ENCODE measurements at places on chromosomes 11 and 22.

GRCh38 chr11:112889446-112889845, 71.8 kb upstream of the NCAM1 start:
- no peak for DNase-seq

GRCh38 chr11:78392854-78393253, 24.8 kb downstream of the GAB2 start:
- DNase-seq = no peak

DNA sequence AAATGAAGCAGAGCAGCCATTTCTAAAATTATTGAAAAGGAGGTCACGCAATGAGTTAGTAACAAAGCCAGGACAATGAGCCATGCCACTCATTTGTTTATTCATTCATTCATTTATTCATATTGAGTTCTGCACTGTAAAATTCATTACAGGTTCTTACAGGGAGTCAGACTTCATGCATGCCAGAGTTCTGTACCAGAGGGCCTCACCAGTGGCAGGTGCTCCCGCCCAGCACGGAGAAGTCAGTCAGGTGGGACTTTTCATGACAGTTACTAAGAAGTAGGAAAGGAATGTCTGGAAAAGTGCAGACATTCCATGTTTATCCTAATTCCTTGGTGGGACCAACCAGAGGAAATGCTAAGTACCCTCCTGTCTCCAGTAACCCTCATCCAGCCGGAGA, 217.5 kb upstream of the BLID start:
- DNase-seq = no peak

DNA sequence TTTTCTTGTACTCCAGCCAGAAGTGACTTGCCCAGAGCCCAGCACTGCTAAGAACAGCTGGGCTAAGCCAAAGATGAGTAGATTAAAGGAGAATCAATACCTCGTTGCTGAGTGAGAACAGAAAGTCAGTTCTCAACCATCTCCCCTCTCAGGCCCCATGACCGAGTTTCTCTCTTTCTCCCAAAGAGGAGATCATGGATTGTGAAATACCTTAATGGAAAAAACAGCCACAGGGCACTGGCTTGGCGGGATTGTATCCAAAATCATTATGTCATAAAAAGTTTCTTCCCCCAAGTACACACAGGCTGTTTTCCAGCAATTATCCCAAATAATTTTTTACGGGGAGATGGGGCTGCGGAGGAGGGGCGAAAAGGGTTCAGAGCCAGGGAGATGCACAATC, 111.8 kb upstream of the TMEM45B start:
- no peak for DNase-seq

- DNase-seq = no peak
These were observed 8.5 kb downstream of the SIPA1 start for GRCh38 chr11:65646288-65646957.

- DNase-seq = no peak
These were observed 7.5 kb downstream of the TSPAN4 start for GRCh38 chr11:849951-850774.

GRCh38 chr11:71388637-71389235, 59.5 kb downstream of the DHCR7 start:
- DNase-seq = no peak

DNA sequence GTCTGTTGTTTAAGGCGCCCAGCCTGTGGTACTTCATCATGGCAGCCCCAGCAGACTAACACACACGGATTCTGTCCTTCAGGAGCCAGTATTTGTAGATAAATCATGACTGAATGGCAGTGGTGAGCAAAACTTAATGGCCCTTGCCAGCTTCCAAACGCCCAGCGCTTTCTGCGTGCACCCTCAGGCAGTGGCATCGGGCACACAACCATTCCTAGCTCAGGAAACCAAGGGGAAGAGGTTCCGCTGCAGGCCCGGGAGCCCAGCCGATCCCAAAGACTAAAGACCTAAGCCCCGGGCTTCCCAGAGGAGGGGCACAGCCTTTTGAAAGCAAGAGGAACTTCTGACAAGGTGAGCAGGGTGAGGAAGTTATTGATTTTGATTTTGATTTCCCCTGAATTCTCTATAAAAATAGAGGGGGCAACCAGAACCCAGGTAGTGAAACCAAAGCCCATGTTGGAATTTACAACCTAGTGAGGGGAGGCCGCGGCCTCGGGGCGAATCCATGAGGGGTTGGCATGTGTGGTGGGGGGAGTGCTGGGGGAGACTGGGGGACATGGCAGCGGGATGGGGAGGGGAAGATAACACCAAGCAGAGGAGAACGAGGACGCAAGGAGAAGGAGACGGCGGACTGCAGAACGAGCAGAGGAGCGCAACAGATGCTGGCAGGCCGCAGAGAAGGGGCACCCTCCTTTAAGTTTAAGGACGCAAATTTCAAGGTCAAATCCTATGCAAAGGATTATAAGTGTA, 79.9 kb upstream of the SEPTIN5 start:
- no peak for DNase-seq

GRCh38 chr11:117941163-117941707, 12.0 kb upstream of the TMPRSS13 start:
- DNase-seq = no peak

DNA sequence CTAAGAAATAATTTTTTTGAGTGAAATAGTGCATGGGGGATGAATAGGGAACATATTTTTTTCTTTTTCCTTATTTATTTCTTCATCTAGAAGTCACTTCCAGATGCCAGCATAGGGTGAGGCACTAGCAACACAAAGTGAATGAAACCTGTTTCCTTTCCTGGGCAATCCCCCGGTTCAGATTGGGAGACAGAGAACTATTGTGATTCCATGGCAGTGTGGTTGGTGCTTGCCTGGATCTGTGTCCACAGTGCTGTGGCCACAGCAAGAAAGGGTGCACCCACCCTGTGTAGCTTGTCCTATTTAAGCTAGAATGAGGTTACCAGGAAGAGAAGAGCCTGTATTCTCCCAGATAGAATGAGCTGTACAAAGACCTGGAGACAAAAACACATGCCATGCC, 57.6 kb downstream of the SLC5A1 start:
- DNase-seq = no peak

GRCh38 chr11:41053894-41054293, 405.6 kb downstream of the LRRC4C start:
- DNase-seq = no peak

- DNase-seq = no peak
These were observed 815 bp upstream of the MS4A6A start for GRCh38 chr11:60183591-60184205.

GRCh38 chr11:125418396-125418795, 77.7 kb downstream of the FEZ1 start:
- DNase-seq = no peak

DNA sequence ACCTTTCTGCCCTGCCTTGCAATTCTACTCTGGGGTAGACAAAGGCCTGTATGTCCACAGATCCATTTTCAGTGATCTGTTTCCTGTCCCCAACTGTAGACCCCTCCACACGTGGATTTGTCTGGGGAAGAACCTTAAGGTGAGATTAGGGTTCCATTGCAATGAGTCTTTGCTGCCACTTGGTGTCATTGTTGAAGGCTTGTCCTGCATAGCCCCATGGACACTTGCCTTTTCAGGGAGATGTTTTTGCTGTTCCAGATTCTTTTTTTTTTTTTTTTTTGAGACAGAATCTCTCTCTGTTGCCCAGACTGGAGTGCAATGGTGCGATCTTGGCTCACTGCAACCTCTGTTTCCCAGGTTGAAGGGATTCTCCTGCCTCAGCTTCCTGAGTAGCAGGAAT, 21.8 kb downstream of the SERPING1 start:
- no peak for DNase-seq

DNA sequence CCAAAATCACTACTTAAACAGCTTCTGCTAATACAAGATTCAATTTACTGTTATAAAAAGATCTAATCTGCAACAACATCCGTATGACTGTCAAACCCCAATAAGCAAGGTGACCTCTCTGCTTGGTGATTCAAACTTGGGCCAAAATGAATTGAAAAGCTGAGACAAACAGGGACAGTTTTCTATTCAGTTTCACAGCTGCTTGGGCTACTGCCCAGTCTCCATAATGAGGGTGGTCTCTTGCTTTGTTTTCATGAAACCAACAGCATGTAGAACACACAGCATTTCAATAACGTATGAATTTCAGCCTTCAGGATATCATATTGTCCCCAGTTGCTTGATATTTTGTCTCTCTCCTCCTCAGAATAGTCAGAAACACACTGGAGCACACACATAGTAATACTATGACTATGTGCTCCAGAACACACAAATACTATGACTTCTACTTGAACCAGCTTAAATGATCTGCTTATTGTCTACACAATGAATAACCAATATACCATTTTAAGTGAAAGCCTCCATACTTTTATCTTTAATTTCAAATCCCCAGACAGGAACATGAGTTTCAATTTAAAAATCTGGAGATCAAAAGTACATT, 285.0 kb downstream of the TTC28 start:
- no peak for DNase-seq

DNA sequence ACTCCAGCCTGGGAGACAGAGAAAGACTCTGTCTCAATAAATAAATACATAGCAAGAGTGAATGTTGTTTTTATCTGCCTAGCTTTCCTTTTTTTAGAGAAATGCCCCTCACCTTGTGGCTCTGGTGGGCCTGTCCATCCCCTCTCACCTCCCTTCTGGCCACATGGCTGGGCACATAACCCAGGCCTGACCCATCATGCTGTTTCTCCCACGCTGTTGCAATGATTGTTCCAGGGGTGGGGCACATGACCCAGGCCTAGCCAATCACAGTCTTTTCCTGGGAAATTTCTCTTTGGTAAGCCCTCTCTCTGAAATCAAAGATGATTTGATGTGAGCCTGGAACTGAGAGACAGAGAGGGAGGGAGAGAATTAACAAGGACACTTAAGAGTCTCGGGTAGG, 5.5 kb upstream of the CYTH4 start:
- no peak for DNase-seq

GRCh38 chr11:38710262-38710661, 2112.2 kb upstream of the RAG2 start:
- DNase-seq = no peak

DNA sequence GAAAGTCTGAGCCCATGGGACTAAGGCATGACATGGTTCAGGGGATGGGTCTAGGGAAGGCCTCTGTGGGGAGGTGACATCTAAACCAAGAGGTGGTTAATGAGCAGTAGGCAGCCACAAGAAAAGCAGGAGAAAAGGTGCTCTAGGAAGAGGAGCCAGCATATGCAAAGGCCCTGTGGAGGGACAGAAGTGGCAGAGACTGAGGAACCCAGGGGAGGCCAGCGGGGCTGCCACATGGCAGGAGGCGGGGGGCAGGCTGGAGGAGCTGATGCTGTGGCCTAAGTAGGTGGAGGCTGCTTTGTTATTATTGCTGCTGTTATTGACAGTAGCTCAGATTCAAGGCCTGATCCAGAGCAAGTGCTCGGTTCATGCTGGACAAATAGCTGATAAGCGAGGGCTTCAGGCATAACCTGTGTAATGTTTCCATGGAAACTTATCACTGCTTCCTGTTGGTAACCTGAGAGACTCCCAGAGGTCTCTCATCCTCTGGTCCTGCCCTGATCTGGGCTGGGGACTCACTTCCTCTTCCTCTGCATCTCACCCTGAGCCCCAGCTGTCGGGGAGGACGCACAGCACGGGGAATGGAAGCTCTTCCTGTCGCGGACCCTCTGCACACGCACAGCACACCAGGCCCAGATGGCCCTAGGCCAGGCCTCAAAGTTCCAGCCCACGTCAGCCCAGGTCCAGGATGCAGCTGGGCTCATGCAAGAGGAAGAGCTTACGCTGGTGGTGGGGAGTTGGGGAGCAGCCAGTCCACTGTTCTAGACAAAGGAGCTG, 75.2 kb upstream of the TP53I11 start:
- DNase-seq = no peak

- no peak for DNase-seq
These were observed 37.6 kb downstream of the MAP6 start for GRCh38 chr11:75631086-75631730.

- no peak for DNase-seq
These were observed 271.7 kb downstream of the BUD13 start for GRCh38 chr11:116500947-116501602.

DNA sequence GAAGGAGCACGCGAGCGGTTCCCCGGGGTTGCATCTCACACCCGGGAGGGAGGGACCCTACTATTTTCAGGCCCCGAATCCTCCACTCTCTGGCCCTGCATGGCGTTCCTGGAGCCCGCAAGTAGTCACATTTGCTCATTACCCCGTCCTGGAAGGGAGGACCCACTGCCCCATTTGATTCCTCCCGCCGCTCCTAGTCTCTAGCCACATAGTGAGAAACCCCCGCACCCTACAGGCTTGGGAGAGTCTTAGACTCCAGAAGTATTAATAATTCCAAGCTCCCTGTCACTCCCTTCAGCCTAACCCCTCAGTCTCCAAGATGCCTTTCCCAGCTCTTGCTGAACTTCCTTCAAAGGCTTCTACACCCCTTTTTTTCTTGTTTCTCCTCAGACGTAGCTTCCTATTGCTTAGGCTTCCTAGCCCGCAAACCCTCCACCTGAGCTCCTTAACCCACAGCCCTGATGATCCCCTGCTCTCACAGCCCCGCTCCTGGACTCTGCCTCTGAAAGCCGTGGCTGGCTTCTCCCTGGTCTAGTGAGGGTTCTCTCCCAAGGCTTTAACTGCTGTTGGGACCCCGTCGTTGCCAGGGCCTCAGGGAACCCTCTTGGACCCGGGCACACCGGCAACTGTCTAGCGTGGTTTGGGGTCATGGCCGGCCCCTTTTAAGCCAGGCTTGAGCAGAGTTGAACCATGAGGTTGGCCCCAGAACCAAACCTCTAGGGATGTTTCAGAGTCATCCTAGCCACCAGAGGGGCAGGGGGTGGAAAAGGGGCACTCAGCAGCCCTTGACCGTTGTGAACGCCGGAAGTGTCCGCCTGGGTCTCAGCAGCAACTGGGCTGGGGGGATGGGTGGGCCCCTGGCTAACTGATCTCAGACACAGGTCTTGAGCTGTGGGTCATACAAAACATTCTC, 862 bp downstream of the GGA1 start:
- no peak for DNase-seq

All from omental fat pad (tissue), 4 donors.